ENCODE measurements at places on chromosomes 7 and 10. TPM values are rescaled to one million over a fixed set of nuclear protein-coding genes. Genes with fewer than 3 reads are reported as not detected.

DNA sequence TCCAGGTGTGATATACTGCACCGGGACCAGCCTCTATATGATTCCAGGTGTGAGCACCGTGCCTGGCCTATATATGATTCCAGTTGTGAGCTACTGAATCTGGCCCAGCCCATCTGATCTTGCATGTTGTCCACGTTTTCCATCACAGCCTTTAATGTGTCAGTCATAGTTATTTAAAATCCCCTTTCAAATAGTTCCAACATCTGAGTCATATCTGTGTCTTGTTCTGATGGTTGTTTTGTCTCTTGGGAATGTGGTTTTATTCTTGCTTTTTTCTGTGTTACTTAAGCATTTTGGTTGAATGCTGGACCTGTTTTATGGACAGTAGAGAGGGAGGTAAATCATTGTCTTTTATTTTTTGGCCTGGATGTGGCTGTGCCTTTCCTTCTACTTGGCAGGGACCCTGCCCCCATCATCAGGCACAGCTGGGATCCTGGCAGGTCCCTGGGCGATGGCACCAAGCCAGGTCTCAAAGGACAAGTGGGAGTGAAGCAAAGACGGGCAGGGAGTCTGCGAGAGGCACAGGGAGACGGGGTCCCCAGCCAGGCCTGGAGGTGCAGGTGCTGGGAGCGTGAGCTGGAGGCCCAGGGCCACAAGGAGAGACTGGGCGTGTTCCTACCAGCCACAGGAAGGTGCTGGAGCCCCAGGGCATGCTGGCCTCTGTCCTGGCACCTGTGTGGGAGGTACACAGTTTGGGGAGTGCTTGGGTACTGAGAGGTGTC lies 94.7 kb downstream of the DYNC2I1 start:
- DNase-seq, result no peak

DNA sequence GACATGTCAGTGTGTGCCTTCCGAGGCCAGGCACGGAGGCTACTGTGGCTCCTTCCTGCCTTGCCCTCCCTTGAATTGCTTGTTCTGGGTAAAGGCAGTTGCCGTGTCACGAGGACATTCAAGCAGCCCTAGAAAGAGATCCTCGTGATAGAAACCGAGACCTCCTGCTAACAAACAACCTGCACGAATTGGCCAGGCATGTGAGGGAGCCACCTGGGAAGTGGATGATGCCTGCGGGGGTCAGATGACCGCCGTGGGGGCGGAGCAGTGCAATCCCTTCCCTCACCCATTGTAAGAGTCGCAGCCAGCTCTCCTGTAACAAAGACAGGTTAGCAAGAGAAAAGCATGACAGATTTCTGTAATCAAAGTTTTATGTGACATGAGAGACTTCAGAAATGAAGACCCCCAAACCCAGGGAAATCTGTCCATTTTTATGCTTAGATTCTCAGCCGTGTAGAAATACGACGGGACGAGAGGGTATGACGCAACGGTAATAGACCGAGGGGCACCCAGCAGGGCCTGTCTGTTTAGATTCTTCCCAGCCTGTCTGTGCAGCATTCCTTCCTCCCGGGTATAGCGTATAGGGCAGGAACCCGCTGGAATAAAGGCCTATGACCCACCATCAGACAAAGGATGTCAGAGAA lies 241.7 kb downstream of the GATA3 start:
- DNase-seq, result no peak

CPA2 gene
- not detected for total RNA-seq

THSD7A gene
- 1.0 TPM for total RNA-seq

GRCh38 chr7:146116521-146117222 lies at the start of gene CNTNAP2:
TSS of gene CNTNAP2 (plus strand) at chr7:146116801. CDS start at chr7:146116877, 76 bp downstream.
- DNase-seq, result peak; percentile 49

DNA sequence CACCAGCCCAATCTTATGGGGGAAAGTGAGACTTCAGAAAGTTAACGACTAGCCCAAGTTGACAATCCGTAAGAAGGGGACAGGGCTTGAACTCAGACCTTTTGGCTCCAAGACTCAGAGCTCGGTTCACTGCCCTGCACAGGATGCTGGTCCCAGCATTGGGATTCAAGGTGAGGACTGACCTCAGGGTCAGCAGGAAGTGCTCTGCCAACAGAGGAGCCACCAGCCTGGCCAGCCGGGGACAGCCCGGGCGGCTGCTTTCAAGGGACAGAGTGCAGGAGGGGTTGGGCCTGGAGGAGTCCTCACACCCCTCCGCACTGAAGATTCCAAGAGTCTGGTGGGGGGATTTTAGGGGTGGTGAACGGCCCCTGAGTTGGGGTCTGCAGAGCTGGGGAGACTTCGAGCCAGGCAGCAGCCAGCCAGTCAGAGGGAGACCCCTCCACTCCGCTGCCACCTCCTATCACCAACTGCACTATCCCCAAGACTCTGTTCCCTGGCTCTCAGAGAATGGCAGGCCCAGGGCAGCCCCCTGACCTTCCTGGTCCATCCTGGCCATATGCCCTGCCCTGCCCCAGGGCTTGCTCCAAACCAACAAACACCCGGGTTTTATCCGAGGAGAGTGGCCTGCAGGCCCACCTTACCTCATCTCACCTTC lies 19.7 kb downstream of the TLL2 start:
- no peak for DNase-seq

- no peak for DNase-seq
Observed at GRCh38 chr10:100751211-100751933, 6.0 kb downstream of the PAX2 start.

Measured in left ventricle myocardium superior (tissue), 1 donor.